NCI-H748 treated with DMSO at 0.1 percent for 48 hours (cell line): ENCODE measurements at places on chromosomes 2 and 18.

- DNase-seq: no peak
These were observed 127.9 kb upstream of the LGALSL start for GRCh38 chr2:64325852-64326577.

GRCh38 chr2:143840601-143841000 lies 679.3 kb downstream of the ZEB2 start:
- DNase-seq: no peak

DNA sequence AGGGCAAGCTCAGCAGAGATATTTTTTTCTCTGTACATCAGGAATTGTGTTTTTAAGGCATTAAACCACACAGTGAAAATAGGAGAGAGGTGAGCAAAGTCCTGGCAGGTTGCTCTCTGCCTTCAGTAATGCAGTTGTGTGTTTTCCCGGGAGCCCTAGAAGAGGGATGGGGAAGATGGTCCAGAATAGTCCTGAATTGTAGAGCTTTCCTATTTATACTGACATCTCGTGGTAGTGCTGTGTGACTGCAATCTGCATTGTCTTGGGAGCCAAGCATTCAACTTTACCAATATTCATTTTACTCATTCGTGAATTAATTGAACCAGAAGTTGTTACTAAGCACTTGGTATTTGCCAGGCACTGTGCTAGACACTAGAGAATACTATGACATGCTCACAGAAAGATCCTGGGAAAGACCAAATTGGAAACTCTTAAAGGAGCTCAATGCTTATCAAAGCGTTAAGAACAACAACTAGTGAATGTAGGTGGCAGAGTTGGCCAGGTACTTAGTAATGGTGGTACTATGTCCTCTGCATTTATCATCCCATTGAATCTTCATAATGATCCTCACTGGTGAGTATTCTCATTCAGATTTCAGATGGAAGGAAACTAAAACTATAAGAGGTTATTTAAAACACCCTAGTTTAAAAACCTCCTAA lies 214.6 kb downstream of the TRIB2 start:
- DNase-seq: peak; percentile 32

- DNase-seq: no peak
These were observed 28.4 kb upstream of the PTMA start for GRCh38 chr2:231679908-231680284.

- DNase-seq: no peak
These were observed 48.5 kb downstream of the TMX3 start for GRCh38 chr18:68666381-68666780.

DNA sequence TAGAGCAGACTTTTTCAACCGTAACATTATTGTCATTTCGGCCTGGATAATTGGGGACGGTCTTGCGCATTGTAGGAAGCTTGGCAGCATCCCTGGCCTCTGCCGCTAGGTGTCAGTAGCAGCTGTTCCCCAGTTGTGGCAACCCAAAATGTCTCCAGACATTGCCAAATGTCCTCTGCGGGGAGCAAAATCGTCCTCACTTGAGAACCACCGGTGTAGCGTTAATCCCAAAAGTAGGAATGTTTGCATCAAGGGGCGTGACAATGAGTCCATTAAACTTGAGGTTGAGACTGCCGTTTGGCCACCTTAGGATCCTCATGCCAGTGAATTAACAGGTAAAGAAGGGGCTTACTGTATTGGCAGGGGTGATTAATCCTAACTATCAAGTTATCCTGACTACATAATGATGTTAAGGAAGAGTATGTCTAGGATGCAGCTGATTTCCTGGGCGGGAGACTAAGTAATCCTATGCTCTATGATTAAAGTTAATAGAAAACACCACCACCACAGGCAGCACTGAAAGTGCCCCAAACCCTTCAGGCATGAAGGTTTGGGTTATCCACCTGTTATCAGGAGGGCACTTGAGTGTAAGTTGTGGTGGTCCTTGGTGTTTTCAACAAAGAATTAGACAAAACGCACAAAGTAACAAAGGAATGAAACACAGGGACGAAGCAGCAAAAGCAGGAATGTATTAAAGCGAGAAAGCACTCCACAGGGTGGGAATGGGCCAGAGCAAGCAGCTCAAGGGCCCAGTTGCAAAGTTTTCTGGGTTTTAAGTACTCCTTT lies 4.9 kb upstream of the ZC3H8 start:
- DNase-seq: peak; percentile 23

DNA sequence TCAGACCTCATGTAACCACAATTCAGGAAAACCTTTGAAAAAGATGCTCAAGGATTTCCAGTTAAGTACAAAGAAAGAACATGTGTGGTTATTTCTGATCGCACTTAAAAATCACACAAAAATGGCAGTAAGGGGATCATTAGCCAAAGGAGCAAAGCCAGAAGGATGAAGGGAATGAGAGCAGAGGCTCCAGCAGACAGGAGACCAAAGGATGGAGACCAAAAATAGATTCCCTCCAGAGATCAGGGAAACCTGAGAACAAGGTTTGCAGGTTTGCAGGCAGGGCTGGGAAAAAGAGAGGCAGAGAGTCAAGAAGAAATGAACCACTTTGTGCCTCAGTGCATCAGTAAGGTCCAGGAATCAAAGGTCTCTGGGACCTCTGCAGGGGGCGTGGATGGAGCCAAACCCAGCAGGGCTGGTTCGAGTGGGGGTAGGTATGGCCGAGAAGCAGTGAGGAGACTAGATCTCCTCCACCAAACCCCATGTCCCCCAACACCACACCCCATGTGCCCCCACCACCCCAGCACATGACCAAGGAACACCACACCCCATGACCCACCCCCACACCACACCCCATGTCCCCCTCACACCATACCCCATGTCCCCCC lies 98.5 kb upstream of the GPC1 start:
- DNase-seq: no peak

- no peak for DNase-seq
These were observed 46.9 kb downstream of the ODC1 start for GRCh38 chr2:10400978-10401951.

DNA sequence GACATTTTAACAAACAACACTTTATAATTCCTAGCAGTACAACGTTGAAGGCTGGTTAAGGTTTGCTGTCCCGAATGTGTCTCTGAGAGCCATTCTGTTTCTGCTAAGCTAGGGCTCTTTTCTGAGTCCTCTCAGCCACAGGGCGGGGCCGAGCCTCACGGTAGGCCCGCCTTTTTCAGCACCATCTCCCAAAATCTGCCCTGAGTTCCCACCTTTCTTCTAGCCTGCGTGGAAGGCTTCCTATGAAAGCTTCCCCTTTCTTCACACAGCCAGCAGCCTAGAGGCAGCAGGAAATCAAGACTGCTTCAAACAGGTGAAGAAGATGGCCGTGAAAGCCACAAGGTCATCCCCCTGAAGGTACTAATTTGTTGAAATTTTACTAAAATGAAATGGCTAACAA lies 255.5 kb downstream of the CDH2 start:
- no peak for DNase-seq

- no peak for DNase-seq
These were observed 324.6 kb downstream of the CCDC178 start for GRCh38 chr18:33115917-33116316.

GRCh38 chr2:235594041-235594440 lies 100.2 kb downstream of the AGAP1 start:
- peak; percentile 75 for DNase-seq

GRCh38 chr2:144510294-144510991 lies 9.5 kb downstream of the ZEB2 start:
- no peak for DNase-seq

- DNase-seq: no peak
These were observed 107.2 kb upstream of the SMAD2 start for GRCh38 chr18:48037481-48038271.

GRCh38 chr2:189613650-189614420 lies 33.2 kb upstream of the SLC40A1 start:
- no peak for DNase-seq

DNA sequence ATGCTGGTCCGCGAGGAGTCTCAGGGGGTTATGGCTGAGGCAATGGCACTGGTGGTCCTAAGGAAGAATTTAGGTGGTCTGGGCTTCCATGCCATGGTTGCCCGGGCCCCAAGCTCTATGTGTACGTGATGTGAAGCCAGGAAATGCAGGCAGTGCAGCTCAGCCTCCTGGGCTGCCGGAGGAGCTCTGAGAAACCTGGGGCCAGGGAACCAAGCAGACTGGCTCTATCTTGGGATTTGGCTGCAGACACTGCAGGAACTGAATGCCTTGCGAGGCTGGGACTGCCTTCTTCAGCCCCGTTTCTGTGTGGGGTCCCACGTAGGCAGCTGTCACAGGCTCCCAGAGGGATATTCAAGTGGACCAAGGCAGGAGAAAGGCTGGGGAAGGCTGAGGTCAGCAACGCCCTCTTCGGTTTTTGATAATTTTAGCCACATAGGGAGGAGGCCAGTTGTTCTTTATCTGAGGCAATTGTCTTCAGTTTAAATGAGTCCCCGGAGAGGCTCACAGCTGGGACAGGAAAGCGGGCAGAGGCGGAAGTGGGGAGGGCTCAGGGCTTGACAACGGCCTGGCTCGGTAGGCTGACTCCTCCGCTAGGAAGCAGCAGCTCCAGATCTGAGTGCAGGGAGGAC lies 77.7 kb downstream of the RHOB start:
- DNase-seq: no peak

GRCh38 chr18:25454270-25454659 lies 102.3 kb upstream of the ZNF521 start:
- no peak for DNase-seq

GRCh38 chr18:79542876-79543750 lies 136.5 kb upstream of the CTDP1 start:
- DNase-seq: no peak

DNA sequence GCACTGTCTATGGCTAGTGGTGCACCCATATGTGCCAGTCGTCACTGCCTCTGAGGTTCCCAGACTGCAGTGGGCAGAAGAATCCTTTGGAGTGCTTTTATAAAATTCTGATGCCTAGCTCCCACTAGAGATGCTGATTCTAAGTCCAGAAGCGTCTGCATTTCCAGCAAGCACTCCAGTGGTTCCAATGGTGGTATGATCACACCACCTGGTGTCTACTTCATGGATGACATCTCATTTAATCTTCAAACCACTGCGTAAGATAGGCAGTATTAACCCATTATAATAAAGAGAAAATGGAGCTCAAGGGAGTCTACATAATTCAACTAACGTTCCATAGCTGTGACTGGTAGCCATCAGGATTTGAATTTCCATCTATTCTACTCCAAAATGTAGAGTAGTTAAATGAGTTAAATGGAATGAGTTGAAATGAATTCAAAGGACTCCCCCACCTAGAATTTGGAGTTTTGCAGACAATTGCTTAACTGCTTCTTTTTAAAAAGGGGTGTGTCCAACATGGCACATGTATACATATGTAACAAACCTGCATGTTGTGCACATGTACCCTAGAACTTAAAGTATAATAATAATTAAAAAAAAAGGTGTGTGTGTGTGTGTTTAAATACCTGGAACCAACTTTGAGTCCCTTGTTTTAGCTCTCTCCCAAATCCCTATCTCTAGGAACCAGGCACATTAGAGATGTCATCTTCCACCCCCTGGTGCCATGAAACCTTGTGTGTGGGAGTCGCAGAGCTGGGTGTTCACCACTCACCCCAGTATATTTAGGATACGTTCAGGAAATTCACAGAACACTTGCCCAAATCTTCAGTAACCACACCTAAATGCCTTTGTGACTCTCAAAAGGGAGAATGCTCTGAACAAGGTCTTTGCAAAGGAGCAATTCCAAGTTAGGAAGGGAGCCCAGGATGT lies 14.1 kb downstream of the LAMA3 start:
- peak; percentile 35 for DNase-seq

GRCh38 chr2:98489971-98490962 lies 45.6 kb downstream of the INPP4A start:
- no peak for DNase-seq

DNA sequence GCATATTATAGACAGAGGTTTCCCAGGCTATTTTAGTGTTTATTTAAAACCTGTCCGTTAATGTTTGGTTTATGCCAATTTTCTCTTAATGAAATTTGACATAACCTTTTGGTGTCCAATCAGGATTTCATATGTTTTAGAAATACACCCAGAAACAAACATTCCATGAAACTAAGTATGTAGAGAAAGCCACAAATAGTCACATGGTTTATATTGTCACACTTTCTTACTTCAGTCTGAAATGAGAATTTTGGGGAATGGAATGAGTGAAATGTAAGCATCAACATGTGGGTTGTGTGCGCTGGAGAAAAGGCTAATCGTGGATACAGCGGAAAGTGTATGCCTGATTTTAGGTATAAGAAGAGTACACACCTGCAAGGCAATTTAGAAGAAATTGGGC lies 277.0 kb upstream of the RAB12 start:
- DNase-seq: no peak

GRCh38 chr2:70069049-70069448 lies 18.2 kb upstream of the PCBP1 start:
- no peak for DNase-seq

GRCh38 chr2:28635191-28635611 lies 116.4 kb upstream of the PPP1CB start:
- DNase-seq: no peak

DNA sequence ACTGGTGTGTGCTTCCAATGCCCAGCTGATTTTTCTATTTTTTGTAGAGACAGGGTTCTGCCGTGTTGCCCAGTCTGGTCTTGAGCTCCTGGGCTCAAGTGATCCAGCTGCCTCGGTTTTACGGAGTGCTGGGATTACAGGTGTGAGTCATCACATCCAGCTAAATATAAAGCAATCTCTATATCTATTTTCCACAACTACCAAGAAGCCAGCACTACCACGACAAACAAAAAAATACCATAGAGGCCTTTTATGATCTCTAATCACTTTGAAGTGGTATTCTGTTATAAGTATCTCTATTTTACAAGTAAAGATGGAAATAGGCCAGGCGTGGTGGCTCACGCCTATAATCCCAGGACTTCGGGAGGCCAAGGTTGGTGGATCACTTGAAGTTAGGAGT lies 34.7 kb downstream of the C2orf74 start:
- no peak for DNase-seq

GRCh38 chr2:113120861-113121260 lies 6.5 kb upstream of the IL1RN start:
- DNase-seq: no peak

GRCh38 chr2:9968553-9969497 lies 17.3 kb downstream of the GRHL1 start:
- DNase-seq: no peak

DNA sequence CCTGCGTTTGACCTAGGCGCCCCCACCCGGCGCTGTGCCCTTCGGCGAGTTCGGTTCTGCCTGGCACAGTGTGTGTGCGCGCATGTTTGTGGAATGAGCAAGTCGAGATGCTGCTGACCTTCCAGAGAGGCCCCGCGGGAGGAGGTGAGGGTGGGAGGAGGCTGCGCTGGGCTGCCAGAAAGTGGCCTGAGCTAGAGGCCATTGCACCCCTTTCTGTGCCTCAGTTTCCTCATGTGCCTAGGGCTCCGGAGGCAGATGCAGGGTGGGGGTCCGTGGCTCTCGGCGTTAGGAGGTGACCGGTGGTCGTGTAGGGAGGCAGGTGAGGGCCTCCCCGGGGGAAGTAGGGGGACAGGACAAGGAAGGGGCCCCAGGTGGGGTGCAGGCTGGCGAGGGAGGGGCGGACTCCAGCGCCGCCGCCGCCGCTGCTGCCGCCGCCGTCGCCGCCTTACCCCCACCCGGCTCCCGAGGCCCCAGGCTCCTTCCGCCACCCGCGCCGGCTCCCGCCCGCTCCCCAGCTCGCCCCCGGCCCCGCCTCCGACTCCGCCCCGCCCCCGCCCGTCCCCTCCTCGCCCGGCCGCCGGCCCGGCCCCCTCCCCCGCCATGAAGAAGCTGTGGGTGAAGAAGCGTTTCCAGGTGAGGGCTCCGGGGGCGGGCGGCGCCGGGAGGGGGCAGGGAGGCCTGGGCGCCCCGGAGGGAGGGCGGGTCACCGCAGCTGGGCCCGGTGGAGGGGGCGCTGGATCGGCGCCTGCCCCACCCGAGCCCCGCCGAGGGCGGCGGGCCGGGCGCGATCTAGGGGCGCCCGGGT lies 7.0 kb downstream of the SPEG start:
- DNase-seq: peak; percentile 10

GRCh38 chr2:112181571-112182290 lies 43.5 kb downstream of the FBLN7 start:
- DNase-seq: no peak

- no peak for DNase-seq
These were observed 72.2 kb downstream of the XRCC5 start for GRCh38 chr2:216181351-216181750.
